Amniotic epithelial cell (primary cell): ENCODE measurements at places on chromosomes 13 and 19.

- DNase-seq = no peak
Observed at GRCh38 chr19:7552781-7553180, 17.3 kb downstream of the PNPLA6 start.

DNA sequence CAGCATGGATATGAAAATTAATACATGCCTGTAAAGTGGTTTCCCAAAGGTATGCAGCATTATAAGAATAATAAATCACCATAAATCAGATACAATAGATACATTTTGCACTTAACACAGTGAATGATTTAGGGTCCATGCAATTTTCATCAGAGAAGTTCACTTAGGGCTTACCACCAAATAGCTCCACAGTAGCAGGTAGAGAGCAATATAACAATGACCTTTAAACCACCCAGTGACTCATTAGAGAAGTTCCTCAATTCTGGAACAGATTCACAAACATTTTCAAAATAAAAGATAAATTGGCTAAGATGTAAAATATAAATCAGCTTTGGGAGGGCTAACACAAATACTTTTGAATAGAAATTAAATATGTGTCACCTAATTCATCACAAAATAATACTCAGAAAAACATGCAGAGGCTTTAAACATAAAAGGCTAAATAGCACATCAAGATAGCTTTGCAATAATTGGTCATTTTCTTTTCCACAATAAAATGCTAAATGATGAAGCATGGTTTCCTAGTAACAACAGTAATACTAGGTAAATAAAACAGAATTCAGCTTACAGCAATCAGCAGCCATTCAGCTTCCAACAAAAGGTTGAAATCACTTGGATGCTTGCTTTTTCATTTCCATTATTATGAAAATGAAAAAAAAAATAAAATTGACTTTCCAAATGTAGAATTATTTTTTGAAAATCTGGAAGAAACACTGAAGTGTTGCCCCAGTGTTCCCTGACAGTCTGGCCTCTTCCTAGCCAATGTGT is 84.3 kb upstream of the NBEA start:
- no peak for DNase-seq

GRCh38 chr13:108947551-108948030 is 318.2 kb downstream of the MYO16 start:
- DNase-seq = peak; percentile 92

- no peak for DNase-seq
Observed at GRCh38 chr19:40424637-40425449, 949 bp downstream of the SERTAD1 start.

DNA sequence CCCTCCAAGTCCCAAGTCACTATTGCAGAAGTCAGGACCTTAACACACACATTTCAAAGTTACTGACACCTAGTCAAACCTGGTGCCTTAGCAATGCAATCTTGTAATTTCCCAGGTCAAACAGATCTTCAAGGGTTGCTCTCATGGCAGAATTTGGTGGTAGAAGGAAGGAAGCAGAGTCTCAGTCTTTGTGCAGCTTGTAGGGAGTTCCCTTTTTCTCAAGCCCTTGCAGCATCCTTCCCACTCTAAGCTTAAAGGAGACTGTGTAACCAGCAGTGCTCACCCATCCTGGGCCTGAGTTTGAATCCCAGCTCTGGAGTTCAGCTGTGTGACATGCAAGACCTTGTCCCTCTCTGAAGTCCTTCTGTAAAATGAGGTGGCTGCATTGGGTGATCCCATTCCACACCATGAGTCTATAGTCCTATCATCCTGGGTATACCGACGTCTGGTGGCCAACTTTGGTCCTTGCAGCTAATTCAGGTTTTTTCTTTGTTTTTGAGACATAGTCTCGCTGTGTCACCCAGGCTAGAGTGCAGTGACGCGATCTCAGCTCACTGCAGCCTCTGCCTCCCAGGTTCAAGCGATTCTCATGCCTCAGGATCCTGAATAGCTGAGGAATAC is 9.8 kb downstream of the SIGLEC10 start:
- peak; percentile 15 for DNase-seq

DNA sequence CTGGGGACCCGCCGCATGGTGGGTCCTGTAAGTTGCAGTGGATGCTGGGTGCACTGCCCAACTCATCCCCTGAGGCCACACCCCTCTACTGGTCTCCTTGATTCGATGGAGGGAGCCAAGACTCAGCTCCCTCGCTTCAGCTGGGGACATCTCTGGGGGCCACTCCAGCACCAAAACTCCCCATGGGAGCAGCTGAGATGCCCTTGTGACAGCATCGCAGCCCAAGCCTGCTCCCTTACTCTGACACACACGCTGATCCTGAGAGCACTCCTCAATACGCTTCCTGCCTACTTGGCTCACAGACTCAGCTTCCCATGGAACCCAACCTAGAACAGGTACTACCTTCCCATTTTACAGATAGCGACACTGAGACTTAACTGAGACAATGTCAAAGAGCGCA is 56.2 kb downstream of the PEPD start:
- DNase-seq = no peak

GRCh38 chr13:26051657-26052311 is at the start of gene SHISA2:
TSS of gene SHISA2 (minus strand) at chr13:26052016. CDS start at chr13:26050975, 1,041 bp downstream.
- DNase-seq = peak; percentile 47

- peak; percentile 54 for DNase-seq
Observed at GRCh38 chr19:44939668-44940067, 2.4 kb upstream of the APOC4 start.

GRCh38 chr13:21805733-21806132 is 134.9 kb downstream of the FGF9 start:
- no peak for DNase-seq

DNA sequence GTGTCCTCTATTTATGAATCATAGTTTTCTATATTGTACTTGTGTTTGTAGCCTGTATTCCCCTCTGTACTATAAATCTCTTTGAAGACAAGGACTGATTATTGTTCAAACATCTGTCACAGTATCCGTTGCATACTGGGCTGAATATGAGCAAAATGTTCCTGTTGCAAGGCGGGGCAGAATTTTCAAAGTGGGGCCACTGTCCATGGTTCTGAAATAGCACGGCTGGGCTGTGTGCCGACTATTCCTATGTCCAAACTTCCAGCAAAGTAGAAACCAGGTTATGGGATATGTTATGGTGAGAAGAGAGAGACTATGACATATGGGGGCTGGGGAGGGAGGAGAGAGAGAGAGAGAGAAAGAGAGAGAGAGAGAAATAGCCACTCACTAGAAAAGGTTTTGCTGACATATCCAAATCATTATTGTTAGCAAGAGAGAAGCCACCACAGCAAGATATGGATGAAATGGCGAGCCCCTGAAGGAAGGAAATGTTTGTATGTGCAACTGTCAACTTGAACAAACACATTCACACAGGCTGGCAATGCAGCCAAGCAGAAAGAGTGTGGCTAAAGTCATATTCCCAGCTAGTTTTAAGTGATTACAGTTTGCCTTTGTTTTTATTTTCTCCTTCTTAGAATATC is 107.0 kb upstream of the GPR12 start:
- DNase-seq = peak; percentile 13

DNA sequence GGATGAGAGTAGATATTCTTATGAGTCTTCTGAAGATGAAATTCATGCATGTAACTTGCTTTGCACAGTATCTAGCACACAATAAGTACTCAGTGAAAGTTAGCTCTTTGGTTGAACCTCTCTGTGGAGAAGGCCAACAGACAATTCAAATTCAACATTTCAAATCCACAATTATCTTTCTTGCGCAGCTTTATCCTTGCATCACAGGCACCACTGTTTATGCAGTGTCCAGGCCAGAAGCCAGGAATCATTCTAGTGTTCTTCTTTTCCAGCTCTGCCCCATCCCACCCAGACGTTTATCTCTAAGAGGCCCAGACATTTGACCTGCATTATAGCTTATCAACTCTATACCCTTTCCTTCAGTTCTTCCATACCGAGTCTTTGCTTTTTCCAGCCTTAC is 254.7 kb upstream of the OBI1 start:
- no peak for DNase-seq

DNA sequence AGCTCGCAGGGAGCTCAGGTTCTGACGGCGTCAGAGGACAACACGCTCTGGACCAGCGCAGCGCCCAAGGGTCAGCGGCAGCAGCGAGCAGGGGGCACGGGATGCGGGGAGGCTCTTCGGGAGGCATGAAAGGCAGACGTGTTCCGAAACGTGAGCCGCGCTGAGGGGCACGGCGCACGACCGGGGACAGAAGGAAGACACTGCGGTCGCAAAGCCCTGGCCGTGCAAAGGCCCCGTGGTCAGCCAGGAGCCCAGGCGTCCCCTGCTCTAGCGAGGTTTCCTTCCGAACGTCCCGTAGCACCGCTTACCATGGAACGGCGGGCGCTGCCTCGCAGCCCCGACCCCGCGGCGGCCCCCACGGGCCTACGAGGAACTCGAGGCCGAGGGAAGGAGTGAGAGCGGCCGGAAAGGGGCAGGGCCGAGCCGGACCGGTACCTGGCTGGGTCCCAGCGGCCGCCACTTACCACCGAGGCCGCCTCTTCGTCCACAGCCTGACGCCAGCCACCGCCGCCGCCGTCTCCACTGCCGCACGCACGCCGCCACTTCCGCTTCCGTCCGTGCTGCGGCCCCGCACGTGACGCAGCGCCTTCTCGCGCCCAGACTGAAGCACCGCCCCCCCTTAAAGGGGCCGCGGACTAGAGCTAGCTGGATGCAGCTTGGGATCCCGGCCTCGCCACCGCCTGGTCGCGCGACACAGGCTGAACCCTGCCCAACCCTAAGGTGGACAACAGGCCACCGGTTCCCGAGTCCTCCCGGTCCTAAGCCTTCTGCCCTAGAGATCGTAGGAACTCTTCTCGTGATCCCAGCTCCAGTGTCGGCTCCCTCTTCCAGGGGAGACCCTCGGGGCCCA is 9.4 kb downstream of the ABHD17A start:
- DNase-seq = peak; percentile 76

DNA sequence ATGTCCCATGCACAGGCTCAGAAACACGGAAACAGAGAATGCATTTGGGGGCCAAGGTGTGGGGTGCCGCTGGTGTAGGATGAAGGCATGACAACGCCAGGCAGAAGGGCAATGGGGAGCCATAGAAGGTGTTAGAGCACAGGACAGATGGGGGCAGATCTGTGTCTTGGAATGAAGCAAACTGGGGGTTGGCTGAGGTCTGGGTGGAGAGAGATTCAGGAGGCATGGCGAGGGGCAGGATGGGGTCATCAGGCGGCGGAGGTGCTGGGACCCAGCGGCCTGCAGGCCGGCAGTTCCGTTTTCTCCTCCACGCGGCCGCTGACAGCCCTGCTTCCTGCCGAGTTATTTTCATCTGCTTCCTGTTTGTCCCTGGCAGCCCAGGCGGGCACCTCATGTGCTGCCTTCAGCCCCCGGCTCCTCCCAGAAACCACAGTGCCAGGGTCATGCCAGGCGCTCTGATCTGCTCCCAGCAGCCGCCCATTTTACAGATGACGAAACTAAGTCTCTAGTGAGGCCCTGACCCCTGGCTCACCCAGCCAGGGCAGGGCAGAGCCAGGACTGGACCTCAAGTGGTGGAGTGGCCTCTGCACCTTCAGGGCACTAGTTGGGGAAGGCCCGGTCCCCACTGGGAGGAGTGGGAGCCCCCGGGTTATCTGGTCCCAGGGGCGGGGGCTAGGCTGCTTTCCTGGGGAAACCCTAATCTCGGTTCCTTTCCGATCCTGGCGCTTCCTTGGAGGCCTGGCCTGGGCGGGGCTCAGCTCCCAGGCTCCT is 2.2 kb downstream of the ARHGAP45 start:
- no peak for DNase-seq

- DNase-seq = no peak
Observed at GRCh38 chr19:1622007-1622406, 16.7 kb upstream of the UQCR11 start.

- DNase-seq = no peak
Observed at GRCh38 chr13:60439201-60439600, 42.2 kb downstream of the TDRD3 start.

GRCh38 chr13:97119943-97120342 is 102.2 kb upstream of the MBNL2 start:
- no peak for DNase-seq

DNA sequence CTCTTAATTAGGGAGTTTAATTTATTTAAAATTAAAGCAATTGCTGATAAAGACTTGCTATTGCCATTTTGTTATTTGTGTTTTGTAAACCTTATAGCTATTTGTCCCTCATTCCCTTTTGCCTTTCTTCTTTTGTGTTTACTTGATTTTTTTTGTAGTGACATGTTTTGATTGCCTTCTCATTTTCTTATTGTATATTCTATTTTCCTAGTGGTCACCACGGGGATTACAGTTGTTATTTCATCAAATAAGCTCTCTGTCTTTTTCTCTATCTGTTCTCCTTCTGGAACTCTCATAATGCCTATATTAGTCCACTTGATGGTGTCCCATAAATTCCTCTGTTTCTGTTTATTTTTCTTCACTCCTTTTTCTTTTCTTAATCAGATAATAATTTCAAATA is 64.4 kb upstream of the FRY start:
- DNase-seq = no peak

DNA sequence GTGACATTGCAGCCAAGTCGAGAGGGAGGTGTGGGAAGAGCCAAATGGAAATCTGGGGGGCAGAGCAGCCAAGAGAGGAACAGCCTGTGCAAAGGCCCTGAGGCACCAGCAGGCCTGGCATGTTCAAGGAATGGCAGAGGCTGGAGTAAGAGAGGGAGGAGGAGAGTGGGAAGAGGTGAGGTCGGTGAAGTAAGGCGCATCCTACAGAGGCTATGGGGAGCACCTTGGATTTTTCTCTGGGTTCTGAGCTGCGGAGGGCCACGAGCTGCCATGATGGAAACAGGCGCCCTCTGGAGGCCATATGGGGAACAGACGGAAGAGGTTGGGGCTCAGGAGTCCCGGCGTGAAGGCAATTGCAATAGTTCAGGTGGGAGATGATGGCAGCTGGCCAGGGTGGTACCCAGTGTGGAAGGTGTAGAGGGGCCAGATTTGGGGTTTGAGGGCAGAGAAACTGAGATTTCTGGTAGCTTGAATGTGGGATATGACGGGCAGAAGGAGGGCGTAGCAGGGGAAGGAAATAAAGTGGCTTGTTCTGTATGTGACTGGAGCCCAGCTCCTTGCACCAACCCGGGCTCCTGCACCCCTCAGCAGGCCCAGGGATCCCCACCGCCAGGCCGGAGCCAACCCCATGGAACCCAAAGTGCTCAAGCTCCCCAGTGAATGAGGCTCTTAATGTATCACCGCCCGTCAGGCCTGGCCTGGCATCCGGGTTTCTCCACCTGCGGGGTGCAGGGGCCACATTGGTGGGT is 20.5 kb upstream of the STRN4 start:
- no peak for DNase-seq

GRCh38 chr13:40963927-40964326 is 55.2 kb downstream of the ELF1 start:
- peak; percentile 66 for DNase-seq

DNA sequence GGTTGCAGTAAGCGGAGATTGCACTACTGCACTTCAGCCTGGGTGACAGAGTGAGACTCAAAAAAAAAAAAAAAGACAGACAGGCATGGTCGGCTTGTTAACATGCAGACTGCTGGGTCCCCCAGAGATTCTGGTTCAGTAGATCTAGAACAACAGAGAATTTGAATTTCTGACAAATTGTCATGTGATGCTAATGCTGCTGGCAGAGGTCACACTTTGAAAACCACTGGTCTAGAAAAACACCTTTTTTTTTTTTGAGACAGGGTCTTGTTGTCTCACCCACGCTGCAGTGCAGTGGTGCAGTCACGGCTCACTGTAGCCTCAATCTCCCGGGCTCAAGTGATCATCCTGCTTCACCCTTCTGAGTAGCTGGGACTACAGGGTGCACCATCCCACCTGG is 7.7 kb upstream of the LRFN3 start:
- no peak for DNase-seq
